ENCODE measurements at places on chromosomes 11 and 22. TPM values are rescaled to one million over a fixed set of nuclear protein-coding genes. Genes with fewer than 3 reads are reported as not detected.

Gene IGF2
- 36.5 TPM for total RNA-seq

Gene LMO1
- total RNA-seq, result not detected

Gene KCNA4
- not detected for total RNA-seq

Gene SORL1
- total RNA-seq, result 12.2 TPM

GRCh38 chr11:95375451-95375850, 144.4 kb upstream of the SESN3 start:
- DNase-seq, result no peak

DNA sequence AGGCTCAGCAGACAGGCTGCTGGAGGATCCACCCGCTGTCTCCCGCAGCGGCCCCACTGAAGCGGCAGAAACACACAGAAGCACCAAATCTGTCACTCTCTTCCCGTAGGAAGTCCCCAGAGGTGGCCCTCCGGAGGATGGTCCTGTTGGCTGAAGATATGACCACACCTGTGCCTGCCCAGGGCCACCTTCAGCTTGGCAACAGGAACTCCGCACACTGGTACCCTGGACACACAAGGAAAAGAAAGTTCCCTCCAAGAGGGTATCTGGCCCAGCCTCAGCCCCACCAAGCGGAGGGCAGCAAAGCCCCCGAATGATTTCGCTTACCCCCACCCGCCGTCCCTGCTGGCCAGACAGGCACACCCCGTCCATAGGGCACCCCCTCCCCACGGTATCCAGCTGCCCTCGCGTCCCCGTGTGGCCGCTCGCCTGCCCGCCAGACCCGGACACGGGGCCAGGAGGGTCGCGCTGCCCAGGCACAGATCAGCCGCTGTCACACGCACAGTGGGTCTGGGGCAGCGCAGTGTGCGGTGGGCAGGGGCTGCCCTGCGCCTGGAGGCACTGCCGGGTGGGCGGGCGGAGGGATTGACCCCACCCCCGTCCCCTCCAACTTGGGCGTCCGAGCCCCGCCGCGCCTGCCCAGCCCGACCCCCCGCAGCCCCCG, 7.0 kb downstream of the RASSF7 start:
- no peak for DNase-seq

DNA sequence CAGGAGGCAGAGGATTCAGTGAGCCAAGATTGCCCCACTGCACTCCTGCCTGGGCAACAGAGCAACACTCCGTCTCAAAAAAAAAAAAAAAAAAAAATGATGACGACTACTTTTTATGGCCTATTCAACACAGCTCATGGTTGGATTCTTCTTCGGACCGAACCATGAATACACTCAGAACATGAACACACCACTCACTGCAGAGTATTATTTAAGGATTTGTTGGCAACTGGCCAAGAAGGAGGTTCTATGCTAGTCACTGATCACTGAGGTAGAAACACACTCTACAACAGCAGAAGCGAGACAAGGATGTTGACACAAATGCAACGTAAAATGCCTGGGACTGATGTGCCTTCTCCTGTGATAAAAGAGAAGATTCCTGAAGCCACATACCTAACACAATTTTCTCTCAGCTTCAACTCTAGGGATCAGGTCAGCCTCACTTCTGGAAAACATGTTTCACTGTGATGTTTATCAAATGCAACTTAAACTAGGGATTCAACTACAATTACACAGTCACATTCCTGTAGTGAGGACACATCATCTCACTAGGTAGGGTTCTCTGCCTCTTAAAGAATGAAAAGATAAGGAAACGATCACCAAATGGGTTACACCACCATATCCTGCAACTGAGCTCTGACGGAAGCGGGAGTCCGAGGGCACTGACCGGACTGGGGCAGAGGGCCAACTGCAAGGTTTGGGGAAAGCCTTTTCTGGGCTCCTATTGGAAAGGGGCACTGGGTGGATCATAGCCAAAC, 82.5 kb downstream of the SGSM3 start:
- no peak for DNase-seq

GRCh38 chr11:133492895-133493294, 39.4 kb downstream of the OPCML start:
- no peak for DNase-seq

GRCh38 chr22:33780531-33781136, 139.6 kb downstream of the LARGE1 start:
- DNase-seq, result no peak

DNA sequence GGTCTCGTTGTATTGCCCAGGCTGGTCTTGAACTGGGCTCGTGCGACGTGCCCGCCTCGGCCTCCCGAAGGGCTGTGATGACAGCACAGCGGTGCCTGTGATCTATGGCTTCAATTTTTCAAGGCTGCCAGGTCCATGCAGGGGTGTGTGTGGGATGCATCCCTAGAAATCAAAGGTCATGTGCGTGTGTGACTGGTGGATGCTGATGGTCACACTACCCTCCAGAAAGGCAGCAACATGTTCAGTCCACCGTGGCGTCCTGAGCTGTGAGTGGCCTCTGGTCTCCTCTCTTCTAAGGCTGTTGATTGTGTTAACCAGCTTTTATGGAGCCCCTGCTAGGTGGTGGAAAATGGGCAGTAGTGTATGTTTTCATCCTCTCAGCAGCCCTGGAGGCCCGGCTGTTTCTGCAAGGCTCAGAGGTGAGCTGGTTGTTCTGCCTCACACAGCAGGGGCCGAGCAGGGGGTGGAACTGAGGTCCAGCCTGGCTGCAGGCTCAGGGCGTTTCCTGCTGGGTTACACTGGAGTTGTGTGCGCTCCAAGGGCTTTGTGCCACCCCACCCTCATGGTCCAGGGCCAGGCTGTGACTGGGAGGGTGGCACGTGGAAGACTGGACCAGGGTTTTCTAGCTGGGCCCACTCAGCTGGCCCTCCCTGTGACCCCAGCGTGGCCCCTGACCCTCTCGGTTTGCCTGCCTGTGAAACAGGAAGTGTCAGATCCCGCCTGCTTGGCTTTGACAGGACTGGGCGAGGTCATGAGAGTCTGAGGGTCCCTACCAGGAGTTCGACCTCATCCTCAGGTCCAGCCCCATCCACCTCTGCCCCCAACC, 7.7 kb downstream of the BIK start:
- DNase-seq, result no peak

GRCh38 chr11:91625495-91625894, 599.1 kb upstream of the FAT3 start:
- no peak for DNase-seq
